ENCODE measurements at places on chromosomes 3 and 15.
A peak's percentile ranks its signal among the peaks of the same experiment; 100 is the strongest.

DNA sequence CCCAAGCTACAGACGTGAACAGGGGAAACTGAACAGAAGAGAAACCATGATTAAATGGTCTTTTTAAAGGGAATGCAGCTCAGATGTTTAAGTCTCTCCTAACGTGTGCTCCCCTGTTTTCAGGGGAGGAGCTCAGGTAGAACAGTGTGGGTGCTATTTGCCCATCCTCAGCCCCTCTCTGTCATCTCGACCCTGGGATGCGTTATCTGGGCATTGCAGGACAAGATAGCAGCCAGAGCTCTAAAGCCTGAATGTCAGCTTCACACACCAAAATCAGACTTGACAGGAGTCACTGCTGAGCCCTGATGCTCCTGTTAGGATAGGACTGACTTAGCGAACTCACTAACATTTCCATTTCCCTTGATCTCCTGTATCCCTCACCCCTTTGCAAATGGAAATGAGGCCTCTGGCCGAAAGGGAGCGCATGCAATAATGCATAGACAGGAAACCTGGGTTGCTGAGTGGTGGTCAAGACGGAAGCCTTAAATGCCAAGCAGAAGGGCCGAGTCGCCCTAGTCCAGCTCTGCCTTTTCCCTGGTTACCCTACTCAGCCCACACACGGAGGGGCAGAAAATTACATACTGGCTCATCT is 234.9 kb upstream of the TPM1 start:
- DNase-seq: no peak

DNA sequence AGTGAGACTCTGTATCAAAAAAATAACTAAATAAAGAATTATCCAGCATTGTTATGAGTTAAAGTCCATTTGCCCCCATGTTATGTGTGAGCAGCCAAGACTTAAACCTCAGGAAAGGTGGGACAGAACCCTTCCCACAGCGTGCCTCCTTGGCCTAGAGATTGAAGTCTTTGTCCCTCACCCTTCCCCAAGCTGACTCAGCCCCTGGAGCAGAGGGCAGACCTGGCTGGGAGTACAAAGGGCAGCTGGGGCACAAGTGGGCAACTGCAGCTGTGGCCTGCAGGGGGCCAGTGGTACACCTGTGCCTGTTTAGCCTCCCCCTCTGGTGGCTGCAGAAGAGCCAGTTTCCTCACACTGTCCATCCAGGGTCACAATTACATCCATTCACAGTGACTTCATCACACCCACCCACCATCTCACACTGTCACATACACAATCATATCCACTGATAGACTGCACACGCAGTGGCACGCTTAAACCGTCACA is 940 bp upstream of the ACY1 start:
- peak; percentile 73 for DNase-seq

- no peak for DNase-seq
Measured at GRCh38 chr3:123150449-123151215, 51.1 kb upstream of the SEC22A start.

- no peak for DNase-seq
Measured at GRCh38 chr3:69199942-69200341, 77.5 kb upstream of the LMOD3 start.

- peak; percentile 96 for DNase-seq
Measured at GRCh38 chr15:69557020-69557706, 104.5 kb downstream of the RPLP1 start.

DNA sequence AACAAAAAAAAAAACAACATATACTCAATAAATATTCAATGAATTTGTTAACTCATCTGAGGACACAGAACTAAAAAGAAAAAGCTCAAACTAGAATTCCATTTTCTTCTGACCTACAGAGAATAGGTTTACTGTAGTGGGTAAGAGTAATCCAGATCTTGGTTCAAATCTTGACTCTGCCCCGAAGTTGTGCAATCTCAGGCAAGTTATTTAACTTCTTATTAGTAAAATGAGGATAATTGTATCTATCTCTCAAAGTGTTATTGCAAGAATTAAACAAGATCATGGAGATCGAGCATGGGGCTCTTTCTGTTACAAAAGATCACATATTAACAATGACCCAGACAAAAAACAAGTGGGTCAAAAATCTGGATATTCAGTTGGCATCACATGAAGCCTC is 41.1 kb upstream of the OXTR start:
- no peak for DNase-seq

- peak; percentile 74 for DNase-seq
Measured at GRCh38 chr3:30611613-30612436, 5.4 kb downstream of the TGFBR2 start.

DNA sequence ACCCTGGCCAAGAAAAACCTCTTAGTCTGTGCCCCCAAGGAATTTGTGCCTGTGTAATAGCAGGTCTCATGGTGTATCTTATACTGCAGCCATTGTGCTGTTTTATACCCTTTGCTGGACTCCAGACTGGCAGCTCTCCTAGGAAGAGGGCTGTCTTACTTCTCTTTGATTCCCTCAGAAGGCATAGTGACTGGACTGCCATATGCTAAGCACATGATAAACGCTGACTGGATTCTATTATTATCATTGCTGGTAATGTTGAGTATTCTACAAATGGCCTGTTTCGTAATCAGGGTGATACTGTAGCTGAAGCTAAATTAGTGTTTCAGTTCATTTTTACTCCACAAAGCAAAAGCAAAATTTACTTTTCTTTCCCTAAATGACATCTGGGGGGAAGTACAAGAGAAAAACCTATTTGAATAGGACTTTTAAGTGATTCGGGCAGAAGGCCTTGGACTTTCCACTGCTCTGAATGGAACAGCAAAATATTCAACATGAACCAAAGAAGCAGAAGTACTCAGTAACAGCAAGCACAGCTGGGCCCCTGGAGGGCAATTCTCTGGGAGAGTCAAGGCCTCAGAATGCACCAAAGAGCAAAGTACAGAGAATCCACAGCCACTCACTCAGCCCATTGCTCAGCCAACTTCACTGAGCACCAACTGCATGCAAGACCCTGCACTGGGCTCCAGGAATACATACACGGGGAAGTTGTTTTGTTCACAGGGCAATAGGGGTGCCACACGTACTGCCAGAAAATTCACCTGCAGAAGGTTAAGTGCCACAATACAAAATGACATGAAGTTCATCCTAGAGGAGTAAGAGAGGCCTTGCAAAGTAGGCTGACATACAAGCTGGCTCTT is 7.9 kb upstream of the BCL2A1 start:
- DNase-seq: no peak

- no peak for DNase-seq
Measured at GRCh38 chr3:127452321-127452821, 138.2 kb downstream of the TPRA1 start.

GRCh38 chr15:100338971-100339444 is 2.8 kb downstream of the ADAMTS17 start:
- no peak for DNase-seq

DNA sequence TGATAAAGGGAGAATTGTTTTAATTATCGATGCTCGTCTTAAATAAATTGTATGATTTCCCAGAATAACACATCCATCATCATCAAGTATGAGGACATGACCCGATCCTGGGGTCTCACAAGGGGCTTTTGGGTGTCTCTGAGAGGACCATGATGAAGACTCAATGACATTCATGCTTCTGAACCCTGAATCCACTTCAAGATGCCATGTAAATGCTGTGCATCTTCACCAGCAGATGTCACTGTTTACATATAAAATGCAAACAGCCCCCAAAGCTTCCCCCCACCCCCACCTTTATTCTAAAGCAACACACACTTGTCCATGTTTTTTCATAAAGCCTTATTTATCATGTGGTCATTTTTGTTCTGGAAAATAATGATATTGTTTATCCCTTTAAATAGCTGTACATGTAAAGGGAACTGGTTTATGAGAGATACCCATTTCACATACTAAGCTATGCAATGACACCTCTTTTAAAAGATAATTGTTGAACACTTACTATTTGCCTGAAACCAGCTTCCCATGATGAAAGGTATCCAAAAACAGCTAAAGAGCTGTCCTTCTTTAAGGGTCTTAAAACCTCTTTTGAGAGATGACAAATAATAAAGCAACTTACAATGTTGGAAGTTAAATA is 69.7 kb upstream of the UBE3A start:
- no peak for DNase-seq

DNA sequence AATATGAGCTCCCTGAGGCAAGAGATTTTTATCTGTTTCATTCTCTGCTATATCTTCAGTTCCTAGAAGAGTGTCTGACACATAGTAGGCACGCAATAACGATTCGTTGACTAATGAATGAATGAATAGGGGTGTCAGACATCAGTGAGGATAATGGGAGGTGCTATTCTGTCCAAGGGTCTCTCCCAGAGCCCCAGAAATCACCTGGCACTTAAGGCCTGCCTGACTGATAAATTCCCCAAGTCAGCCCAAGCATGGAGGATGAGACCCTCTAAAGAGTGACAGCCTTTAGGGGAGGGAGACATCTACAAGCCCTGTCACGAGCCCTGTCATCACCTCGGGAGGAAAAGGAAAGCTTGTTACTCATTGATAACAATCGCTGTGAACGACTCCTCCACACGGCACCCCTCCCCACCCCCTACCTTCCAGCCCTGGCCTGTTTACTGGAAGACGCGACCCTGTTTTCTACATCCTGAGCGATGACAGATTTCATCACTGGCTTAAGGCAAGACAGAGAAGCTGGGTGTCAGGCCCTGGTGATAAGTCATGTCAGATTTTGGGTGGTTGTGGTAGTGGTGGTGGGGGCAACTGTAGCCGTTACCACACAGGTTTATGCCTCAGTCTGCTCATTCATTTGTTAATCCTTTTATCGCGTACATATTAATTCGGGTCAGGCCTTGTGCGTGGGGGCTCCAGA is 23.1 kb downstream of the BHLHE40 start:
- DNase-seq: no peak

DNA sequence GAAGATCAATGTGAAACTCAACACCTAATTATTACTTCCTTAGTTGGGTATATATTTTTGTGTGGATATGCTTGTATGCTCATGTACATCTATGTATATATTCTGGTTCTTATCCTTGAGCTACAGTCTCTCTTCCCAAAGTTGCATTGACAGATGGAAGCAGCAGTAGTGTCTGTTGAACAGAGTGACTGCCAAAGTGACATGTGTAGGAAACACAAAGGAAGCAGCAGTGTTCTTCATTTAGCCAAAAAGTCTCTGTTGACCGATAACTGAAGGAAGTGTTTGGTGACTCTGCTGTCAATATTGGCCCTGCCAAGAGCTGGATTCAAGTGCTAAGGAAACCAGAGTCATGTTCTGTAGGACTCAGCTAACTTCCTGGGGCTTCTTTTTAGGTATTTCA is 123.8 kb downstream of the C3orf70 start:
- DNase-seq: no peak

DNA sequence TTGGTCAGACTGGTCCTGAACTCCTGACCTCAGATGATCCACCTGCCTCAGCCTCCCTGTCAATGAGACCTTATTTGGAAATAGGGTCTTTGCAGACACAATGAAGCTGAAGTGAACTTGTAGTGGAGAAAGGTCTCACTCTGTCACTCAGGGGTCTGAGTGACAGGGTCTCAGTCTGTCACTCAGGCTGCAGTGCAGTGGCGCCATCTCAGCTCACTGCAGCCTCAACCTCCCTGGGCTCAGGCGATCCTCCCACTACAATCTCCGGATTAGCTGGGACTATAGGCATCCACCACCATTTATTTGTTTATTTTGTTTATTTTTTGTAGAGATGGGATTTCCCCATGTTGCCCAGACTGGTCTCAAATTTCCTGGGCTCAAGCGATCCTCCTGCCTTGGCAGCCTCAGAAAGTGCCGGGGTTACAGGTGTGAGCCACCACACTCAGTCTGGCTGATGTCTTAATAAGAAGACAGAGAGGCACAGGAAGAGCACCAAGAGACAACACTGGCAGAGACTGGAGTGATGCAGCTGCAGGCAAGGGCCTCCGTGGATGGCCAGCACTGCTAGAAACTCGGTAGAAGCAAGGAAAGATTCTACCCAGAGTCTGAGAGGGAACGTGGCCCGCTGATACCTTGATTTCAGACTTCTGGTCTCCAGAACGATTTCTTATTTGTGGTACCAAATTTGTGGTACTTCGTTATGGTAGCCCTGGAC is 26.2 kb upstream of the RAF1 start:
- DNase-seq: no peak

GRCh38 chr3:25235466-25235865 is 192.6 kb upstream of the RARB start:
- no peak for DNase-seq
